ENCODE measurements at places on chromosomes 12 and 14.

GRCh38 chr14:67911562-67911961 lies 92.0 kb downstream of the RAD51B start:
- no peak for DNase-seq

DNA sequence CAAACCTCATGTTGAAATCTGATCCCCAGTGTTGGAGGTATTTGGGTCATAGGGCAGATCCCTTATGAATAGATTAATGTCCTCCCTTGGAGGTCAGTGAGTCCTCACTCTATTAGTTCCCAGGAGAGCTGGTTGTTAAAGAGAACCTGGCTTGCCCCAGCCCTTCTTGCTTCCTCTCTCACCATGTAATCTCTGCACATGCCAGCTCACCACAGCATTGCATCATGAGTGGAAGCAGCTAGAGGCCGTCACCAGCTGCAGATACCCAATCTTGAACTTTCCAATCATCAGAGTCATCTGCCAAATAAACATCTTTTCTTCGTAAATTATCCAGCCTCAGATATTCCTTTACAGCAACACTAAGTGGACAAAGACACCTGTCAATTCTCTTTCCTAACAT lies 161.8 kb upstream of the IGF1 start:
- DNase-seq, result no peak

DNA sequence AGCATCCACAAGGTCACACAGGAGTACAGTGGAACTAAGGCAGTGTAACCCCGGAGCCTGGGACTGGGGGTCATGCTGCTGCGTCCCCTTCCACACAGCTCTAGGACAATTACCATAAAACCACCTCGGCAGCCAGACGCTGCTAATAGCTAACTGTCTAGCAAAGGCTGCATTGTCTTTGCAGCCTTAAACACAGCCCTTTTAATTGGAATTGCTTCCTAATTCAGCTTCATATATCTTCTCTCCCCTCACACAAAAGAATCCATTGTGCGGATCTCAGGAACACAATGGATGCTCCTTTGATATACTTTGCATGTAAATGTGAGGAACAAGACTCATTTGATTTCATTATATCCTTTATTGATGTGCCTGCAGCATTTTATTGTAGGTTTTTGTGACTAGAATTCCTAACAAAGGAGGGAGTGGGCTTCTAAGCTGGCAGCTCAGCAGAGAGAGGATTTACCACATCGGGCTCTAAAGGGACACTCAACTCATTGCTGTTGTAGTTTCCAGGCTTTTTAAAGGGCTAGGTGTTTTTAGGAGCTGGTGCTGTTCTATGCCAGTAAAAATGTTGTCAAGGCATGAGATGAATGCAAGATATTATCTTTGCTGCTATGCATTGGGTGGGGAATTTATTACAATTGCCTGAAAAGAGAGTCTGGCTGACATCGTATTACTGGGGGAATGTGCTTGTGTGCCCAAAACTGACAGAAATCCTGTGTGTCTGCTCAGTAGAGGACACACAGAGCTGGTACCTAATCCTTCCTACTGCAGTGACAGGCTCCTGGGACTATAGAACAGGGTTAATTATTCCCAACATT lies 30.4 kb upstream of the DACT1 start:
- DNase-seq, result no peak

- no peak for DNase-seq
Measured at GRCh38 chr12:130523863-130524614, 186.4 kb downstream of the PIWIL1 start.

DNA sequence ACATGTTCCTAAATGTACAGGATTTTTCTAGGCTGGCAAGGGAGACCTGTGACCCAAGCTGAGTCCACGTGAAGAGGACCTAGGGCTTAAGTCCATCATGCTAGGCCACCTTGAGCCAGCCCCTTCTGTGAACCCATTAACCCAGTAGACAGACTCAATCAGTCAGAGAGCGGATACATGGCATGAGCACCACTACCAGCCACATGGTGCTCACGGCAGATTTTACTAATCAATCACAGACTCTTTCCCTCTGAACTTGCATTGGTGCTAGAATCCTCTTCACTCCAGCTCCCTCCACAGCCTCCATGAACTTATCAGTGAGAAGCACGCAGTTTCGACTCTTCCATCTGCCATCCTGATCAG lies 9.0 kb downstream of the PHETA1 start:
- no peak for DNase-seq

All from CD4-positive, alpha-beta T cell treated with Interleukin-12 subunit alpha and Interleukin-12 subunit beta, for 1 hour (primary cell).